Activated T-cell treated with anti-CD3 and anti-CD28 coated beads for 1 hour (primary cell): ENCODE measurements at places on chromosomes 13 and 19.

- DNase-seq: no peak
Measured at GRCh38 chr13:26623125-26623524, 65.6 kb downstream of the WASF3 start.

DNA sequence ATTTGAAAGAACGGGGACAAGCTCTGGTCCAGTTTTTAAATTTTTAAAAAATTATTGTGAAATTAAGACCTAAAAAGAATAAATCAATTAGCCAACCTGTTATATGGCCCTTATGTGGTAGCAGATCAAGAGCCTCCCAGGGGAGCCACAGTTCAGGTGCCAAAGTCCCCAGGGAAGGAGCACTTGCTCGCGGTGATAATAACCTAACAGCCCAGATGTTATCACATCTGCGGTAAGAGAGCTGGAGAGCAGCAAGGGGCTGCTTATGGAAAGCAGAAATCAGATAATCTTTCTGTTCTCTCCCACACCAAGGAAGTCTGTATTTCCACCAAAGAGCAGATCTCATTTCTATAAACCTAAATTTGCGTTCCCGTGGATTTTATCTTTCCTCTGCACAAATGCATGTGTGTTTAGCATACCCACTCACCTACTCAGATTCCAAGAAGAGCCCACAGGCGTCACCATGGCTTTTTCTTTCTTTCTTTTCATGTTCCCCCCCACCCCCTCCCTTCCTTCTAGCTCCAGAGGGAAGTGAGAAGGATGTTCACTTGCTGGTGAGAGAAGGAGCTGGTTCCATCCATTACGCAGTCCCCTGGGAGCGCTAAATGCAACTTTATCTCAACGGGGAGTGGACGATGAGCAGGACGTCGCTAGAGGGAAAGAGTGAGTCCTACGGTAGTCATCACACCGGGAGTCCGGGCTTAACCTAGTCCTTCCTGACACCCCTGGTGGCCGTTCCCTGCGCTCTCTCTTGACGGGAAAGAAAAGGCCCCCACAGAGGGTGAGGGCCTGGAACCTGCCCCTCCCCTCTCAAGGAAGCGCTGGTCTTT lies 1.6 kb upstream of the POU4F1 start:
- no peak for DNase-seq

- DNase-seq: no peak
Measured at GRCh38 chr13:73913751-73914518, 220.3 kb downstream of the KLF12 start.

DNA sequence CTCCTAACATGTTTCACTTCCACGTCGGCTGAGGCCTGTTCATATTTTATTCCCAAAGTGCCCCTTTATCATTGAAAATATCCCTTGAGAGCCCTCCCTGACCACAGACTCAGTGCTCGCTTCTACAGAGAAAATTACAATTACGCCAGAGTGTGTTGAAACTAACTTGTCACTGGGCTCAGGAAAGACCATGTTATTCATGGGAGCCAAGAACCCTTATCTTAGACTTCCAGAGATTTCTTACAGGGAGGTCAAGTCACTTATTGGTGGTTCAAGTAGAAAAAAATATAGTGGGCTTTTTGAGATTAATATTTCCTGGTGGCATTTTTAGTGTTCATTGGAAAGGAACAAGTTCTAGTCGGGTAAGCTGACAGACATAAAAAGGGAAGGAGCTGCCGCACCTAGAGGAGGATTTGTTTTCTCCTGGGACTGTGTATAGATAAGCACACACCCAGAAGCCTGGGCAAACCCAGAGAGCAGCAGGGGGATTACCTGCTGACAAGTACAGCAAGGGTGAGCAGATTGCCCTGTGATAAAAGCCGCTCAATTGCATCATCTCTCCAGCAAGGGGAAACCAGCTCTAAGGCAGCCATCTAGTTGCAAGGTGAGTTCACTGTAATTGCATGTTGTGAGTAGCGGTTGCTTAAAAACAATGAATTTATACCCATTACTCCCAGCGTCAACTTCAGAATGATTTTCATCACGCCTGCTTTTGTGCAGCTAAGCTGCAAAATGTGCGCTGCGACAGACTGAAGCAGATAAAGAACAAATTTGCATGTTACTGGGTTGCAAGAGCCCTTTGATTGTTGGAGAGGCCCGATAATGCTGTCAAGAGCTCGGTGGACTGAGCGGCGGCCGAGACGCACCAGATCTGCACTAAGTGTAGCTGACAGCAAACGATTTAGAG lies 46.2 kb downstream of the DCT start:
- DNase-seq: no peak

GRCh38 chr13:48564056-48564455 lies 31.2 kb upstream of the RCBTB2 start:
- DNase-seq: no peak

GRCh38 chr13:26500618-26501320 lies 56.7 kb upstream of the WASF3 start:
- no peak for DNase-seq

GRCh38 chr13:66162470-66162869 lies 1067.7 kb downstream of the PCDH9 start:
- no peak for DNase-seq

GRCh38 chr19:18897094-18898029 lies 1.4 kb upstream of the CERS1 start:
- DNase-seq: no peak

- peak; percentile 71 for DNase-seq
Measured at GRCh38 chr19:50556282-50557008, 11.8 kb downstream of the LRRC4B start.

DNA sequence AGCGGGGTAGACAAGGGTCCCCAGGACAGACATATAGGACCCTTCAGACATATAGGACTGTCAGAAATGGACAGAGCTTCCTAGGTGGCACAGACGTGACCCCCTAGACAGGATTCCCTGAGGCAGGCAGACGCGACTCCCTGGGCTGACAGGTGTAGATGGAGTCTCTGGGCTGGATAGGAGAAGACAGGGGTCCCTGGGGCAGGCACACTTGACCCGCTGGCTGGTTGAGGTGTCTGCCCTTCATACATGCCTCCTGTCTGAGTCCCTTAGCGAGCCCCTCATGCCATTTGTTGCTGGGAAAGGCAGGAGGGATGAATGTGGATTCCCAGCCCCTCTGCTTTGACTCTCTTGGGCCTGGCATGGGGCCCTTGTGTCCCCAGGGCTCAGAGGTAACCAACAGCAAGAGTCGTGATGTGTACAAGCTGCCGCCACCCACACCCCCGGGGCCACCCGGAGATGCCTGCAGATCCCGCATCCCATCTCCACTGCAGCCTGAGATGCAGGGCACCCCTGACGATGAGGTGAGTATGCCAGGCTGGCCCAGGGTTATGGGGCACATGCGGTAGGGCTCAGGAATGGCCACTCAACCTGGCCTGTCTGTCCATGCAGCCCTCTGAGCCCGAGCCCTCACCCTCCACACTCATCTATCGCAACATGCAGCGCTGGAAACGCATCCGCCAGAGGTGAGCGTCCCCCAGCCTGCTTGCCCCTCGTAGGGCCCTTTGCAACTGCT lies 3.0 kb downstream of the HSPB6 start:
- DNase-seq: no peak

GRCh38 chr13:33186861-33187291 lies 98.7 kb downstream of the STARD13 start:
- DNase-seq: no peak

- no peak for DNase-seq
Measured at GRCh38 chr19:1902923-1903322, 2.3 kb upstream of the ADAT3 start.

GRCh38 chr19:46241626-46242025 lies 12.1 kb downstream of the IGFL1 start:
- no peak for DNase-seq

GRCh38 chr19:10723591-10723990 lies 5.7 kb downstream of the DNM2 start:
- DNase-seq: no peak

DNA sequence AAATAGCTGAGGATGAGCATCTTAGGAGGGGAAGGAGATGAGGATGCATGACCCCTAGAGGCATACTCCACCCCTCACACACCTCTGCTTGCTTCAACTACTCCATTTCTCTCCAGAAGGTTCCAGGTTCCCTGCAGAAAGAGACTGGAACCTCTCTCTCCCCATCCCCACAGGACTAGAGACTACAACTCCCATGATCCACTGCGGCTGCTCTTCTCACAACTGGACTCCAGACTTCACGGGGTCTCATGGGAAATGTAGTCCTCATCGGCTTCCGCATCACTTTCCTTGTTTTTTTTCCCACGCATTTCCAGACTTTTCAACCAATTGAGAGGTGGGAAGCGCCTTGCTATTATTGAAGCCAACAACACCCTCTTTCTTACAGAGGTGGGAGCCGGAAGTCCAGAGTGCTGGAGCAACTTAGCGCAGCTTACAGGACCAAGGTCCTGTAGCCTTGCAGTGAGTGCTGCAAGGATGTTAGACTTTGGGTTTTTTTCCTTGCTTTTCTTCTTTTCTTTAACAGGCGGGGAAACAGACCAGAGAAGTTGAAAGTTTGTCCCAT lies 13.9 kb upstream of the CACNG6 start:
- DNase-seq: peak; percentile 57

- DNase-seq: no peak
Measured at GRCh38 chr13:112638157-112638750, 50.3 kb upstream of the TUBGCP3 start.

DNA sequence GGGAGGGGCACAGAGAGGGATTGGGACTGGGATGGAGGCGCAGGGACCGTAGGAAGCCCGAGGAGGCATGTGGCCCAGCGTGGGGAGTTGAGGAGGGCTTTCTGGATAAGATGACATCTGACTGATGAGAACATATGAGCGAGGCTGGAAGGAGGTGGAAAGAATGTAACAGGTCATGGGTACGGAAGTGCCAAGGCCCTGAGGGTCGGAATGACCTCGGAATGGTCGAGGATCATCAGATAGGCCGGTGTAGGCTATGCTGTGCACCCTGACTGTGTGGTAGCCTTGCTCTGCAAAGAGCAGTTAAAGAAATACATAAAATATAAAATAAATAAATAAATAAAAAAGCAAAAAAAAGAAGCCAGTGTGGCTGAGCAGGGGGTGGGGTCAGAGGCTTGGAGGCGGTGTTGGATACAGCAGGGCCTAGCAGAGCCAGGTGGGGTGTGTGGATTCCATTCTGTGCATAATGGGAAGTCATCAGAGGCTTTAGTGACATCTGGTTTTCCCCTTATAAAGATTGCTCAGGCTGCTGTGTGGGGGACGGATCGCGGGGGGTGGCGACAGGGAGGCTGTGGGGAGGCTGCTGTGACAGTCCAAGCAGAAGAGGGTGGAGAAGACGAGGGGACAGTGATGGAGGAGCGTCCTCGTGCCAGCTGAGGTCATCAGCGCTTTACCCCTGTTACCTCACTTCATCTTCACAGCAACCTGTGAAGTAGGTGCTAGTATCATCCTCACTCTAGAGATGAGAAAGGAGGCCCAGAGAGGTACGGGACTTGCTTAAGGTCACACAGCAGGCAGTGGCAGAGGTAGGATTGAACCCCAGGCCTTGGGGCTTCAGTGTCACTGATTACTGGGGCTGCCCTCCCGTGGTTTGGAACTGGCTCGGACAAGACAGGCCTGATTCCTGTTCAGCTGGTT lies 5.0 kb downstream of the PAK4 start:
- DNase-seq: no peak

GRCh38 chr19:7590256-7590655 lies 5.4 kb upstream of the CAMSAP3 start:
- DNase-seq: no peak

DNA sequence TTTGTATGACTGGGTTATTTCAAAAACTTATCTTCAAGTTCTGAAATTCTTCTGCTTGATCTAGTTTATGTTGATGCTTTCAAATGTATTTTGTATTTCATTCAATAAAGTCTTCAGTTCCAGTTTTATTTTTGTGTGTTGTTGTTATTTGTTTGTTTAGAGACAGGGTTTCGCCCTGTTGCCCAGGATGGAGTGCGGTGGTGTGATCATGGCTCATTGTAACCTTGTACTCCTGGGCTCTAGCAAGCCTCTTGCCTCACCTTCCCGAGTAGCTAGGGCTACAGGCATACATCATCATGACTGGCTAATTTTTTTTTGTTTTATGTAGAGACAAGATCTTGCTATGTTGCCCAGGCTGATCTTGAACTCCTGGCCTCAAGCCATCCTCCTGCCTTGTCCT lies 40.3 kb upstream of the ARHGEF7 start:
- no peak for DNase-seq

DNA sequence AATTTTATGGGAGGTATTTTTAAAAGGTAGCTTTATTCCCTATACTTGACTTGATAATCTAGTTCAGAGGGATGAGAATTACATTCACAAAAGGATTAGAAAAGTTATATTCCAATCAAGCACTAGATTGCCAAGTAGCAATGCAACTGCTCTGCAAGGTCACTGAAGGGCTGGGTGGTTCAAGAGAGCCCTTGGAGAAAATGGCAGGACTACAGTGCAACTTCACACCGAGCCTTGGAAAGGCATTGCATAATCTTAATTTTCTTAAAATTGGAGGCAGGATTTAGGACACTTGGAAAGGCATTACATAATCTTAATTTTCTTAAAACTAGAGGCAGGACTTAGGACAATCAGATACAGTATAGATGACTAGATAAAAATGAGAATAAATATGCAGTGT lies 315.9 kb downstream of the DCT start:
- DNase-seq: no peak

GRCh38 chr19:30227661-30228112 lies 144.5 kb upstream of the ZNF536 start:
- no peak for DNase-seq

- no peak for DNase-seq
Measured at GRCh38 chr19:48069435-48069834, 25.6 kb upstream of the CABP5 start.

- DNase-seq: peak; percentile 86
Measured at GRCh38 chr19:54231077-54231931, 8.5 kb upstream of the LILRB3 start.

GRCh38 chr19:9381361-9381785 lies 18.6 kb downstream of the ZNF177 start:
- no peak for DNase-seq

- DNase-seq: no peak
Measured at GRCh38 chr19:43518051-43518450, 8.9 kb downstream of the ETHE1 start.

- no peak for DNase-seq
Measured at GRCh38 chr19:45972081-45972946, 1.4 kb downstream of the NOVA2 start.

DNA sequence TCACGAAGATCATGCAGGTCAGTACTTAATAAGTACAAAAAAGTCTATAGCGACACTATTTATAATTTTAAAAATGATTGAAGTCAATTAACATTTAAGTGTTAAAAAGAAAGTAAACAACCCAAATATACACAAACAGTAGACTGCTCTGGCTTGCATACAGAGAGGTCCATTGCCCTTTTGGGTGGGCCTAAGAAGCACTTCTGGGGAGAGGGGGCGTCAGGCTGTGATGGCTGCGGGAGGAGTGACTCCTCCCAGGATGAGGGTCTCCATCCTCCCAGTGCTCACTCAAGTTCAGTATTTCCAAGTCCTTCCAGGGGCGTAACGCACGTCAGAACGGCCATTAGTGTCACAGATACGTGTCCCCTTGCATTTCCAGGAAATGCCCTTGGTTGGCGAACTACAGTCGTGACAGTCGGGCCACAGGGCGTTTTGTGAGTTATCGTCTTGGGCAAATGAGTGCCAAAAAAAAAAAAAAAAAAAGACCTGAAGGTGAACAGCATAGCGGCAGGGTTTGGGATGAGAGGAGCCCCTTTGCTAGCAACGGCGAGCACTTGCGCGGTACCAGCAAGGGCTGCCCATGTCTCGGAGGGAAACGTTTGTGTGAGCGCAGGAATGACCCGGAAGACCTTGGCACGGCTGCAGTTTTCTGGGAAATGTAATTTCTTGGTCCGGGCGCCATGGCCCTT lies at the start of gene SCGB2B2:
SCGB2B2 (minus strand) TSS at position 463 of the 689 bp plus-strand sequence. CDS start 82,596 bp downstream, outside the sequence.
- no peak for DNase-seq

GRCh38 chr13:48502601-48503319 lies 30.1 kb downstream of the RCBTB2 start:
- no peak for DNase-seq
